ENCODE measurements at places on chromosomes 16 and 17.

DNA sequence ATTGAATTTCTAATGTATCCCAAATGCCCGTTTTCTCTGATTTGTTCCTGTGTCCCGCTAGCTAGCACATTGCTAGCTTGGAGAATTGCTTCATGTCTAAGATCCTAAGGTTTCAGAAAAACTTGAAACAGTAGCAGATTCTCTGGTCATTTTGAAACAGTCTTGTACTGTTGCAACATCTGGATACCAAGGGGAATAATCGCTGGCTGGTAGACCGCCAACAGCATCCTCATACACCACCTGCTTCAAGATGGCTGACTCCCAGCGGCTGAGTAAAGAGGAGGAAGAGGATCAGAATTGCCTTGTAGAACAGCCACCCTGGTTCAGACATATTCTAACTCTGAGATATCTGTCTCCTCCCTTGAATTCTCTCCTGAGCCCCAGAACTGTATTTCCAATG lies 226.7 kb upstream of the ELAC2 start:
- no peak for DNase-seq

DNA sequence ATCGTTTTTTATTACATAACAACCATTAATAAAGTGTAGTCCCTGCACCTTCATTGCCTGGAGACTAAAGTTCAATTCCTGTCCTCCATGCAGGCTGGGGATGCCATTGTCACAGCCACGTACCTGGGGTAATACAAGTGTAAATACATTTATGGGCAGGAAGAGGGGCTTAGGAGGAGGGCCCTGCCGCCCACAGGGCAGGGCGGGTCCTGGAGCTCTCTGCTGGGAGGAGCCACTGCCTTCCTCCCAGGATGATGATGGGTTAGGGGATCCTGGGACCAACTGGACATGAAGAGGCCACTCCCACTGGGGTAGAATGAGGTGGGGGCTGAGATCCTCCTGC lies 44.1 kb upstream of the SLC38A10 start:
- no peak for DNase-seq

GRCh38 chr17:17042851-17043460 lies 699 bp downstream of the MPRIP start:
- DNase-seq = no peak

DNA sequence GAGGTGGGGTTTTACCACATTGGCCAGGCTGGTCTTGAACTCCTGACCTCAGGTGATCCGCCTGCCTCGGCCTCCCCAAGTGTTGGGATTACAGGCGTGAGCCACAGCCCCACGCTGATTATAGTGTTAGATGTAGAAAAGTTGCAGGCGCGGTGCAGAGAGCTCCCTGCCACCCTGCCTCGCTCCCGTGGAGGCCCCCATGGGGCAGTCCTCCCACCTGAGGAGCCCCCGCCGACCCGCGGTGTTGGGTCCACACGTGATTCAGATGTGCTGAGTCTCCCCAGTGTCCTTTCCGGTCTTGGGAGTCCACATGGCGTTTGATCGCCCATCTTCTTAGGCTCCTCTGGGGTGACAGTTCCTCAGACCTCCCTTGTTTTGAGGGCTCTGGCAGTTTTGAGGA lies 5.2 kb upstream of the RPL13 start:
- no peak for DNase-seq

DNA sequence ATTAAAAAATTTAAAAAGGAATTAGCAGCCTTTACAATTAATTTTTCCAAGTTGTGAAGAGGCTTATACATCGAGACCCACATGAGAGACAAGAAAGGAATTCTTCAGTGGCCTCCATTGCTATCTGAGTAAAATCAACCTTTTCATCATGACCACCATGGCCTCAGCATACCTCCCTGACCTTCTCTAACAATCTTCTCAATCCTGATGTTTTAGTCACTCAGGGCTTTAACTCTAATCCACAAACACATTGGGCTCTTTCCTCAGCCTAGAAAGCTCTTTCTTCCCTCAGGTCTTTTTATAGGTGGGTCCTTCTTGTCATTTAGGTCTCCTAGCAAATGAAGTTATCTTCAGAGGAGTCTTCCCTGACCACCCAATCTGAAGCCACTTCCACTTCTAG lies 46.4 kb downstream of the SPOP start:
- DNase-seq = no peak

GRCh38 chr16:5903153-5903552 lies 805.6 kb upstream of the EEF2KMT start:
- no peak for DNase-seq

GRCh38 chr16:88548985-88549384 lies 21.2 kb upstream of the ZC3H18 start:
- DNase-seq = no peak

DNA sequence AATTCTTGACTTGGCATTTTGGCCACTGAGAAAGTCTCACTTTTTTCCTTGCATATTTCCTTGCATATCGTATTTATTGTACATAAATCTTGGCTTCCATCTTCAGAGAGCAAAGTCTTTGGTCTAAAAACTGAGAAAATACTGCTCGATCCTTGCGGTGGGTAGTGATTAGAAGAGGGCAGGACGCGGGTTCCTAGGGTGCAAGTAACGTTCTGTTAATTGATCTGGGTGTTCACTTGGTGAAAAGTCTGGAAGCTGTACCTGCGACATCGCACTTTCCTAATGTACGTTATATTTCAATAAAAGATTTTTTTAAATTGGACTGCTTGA lies 758 bp upstream of the UBALD2 start:
- DNase-seq = no peak

DNA sequence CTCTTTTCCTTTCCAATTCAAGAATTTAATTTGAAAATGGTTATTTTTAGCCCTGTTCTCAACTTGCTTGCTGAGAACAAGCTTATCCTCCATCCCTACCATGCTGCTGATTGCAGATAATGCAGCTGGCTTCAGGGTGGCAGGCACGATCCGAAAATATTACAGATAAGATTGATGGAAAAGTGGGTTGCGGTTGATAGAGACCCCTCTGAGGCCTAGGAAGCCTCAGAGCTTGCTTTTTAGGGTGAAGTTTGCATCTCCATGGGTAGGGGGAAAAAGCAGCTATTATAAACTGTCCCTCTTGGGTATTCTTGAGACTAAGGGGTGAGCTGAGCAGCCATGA lies 116.5 kb upstream of the GOT2 start:
- DNase-seq = no peak

DNA sequence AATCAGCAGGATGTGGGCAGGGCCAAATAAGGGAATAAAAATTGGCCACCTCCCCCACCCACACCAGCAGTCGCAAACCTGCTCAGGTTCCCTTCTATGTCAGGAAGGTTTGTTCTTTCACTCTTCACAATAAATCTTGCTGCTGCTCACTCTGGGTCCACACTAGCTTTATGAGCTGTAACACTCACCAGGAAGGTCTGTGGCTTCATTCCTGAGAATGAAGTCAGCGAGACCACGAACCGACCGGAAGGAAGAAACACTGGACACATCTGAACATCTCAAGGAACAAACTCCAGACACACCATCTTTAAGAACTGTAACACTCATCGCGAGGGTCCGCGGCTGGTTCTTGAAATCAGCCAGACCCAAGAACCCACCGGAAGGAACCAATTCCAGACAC lies 115.5 kb upstream of the TBX2 start:
- no peak for DNase-seq

GRCh38 chr17:49567104-49567521 lies 8.6 kb upstream of the NXPH3 start:
- DNase-seq = no peak

- no peak for DNase-seq
These were observed 111.4 kb downstream of the SNX29 start for GRCh38 chr16:12087901-12088421.

GRCh38 chr16:69463876-69464275 lies 39.5 kb downstream of the CYB5B start:
- peak; percentile 77 for DNase-seq

GRCh38 chr17:27631411-27631760 lies 398 bp downstream of the LGALS9 start:
- DNase-seq = no peak

DNA sequence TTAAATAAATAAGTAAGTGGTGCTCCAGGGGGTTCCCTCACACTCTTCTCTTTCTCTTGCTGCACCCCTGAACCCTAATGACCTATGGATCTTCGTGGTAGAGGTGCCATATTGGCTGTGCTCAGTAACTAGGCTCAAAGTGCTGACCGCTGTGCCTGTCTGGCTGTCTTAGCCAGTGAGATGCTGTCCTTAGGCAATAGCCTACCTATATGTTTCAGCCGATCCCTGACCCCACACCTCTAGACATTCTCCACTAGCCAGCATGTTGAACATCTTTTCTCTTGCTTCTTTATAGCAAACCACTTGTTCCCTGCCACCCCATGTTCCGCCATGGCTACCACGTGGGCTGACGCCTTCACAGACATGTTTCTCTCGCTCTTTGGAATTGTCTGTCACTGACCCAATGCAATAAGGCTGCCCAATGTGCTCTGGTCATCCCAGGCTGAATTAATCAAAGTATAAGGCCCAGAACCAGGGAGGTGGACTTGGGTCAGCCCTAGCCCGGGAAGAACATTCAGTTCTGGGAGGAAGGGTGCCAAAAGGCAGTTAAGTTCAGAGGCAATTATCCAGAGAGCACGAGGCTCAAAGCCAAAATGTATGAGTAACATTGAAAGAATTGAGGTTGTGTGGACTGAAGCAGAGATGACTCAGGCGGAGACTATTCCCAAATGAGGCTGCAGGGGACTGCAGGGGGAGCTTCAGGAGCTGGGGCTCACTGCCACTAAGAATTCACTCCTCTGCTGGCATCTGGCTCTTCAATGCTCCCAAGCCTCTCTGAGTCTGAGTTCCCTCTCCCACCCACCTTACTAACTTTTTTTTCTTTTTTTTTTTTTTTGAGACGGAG lies 28.7 kb upstream of the TNRC6A start:
- peak; percentile 74 for DNase-seq

- no peak for DNase-seq
These were observed 46.0 kb downstream of the TMC5 start for GRCh38 chr16:19463468-19464315.

DNA sequence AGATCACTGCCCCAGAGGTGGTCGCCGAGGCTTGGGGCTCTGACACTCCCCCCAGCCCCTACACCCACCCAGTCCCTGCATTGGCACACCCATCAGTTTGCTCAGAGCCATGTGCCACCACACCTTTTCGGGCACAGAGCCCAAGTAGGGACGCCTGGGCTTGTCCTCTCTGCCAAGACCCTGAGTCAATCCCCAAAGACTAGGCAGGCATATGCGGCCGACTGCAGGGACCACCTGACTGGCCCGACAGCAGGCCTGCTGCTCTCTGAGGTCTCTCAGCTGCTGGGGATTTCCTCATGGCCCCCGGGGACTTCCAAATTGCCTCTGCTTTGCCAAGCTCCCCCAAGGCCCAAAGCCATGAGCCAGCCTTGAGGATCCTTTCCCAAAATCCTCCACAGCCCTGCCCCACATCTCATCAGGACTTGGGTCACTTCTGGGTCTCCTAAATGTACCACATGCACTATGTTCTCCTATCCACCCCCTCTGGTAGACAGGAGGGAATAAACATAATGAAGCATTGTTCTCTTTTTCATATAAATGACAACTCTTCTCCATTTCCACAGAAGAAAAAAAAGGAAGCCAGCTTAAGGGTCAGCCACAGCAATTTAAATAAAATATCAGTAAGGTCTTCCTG lies 30.6 kb downstream of the MYO18A start:
- peak; percentile 75 for DNase-seq

- no peak for DNase-seq
These were observed 17.6 kb downstream of the RPH3AL start for GRCh38 chr17:334974-335481.

GRCh38 chr16:78489072-78489471 lies 389.6 kb downstream of the WWOX start:
- DNase-seq = no peak

DNA sequence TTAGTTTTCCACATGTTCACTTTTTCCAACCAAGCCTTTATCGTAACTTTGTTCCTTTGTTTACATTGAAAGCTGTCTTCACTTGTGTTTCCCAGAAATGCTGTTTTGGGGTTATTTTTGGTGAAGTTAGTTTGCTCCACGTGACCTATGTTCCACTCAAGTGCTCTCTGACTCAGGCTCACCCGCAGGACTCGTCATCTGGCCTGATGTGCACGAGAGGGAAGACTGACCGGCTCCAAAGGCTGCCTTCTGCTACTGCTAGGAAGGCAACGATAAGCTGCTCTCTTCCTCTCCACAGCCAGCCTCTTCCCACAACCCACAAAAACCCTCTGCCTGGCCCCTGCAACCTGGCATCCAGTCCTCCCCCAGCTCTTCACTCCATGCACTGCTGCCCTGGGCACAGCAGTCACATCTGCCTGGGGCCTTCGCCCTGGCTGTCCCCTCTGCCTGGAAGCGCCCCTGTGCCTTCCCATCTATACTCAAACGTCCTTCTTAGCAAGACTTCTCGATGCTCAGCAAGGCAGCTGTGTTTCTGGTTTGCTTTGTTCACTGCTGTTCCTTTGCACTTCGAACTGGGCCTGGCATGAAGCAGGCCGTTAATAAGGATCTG lies 28.0 kb downstream of the ZCCHC14 start:
- DNase-seq = peak; percentile 17

All from pons (tissue), 1 donor.